Activated naive CD4-positive, alpha-beta T cell treated with anti-CD3 and anti-CD28 coated beads, Interleukin-2, amount 50 U/mL, for 72 hours (primary cell): ENCODE measurements at places on chromosomes 1 and 21. TPM values are rescaled to one million over a fixed set of nuclear protein-coding genes. Genes with fewer than 3 reads are reported as not detected.

Gene AMY2A
- not detected for total RNA-seq

Gene SPATA46
- total RNA-seq: not detected

Gene ADORA3
- 0.11 TPM for total RNA-seq

Gene LCK
- total RNA-seq: 208 TPM

Gene SMPDL3B
- total RNA-seq: 0.43 TPM

Gene RGS13
- not detected for total RNA-seq

Gene CYP2J2
- total RNA-seq: 0.64 TPM

Gene C1orf53
- total RNA-seq: not detected

Gene KCNH1
- total RNA-seq: not detected
